Activated T-helper 2 cell treated with anti-CD3 and anti-CD28 coated beads, Interferon-gamma antibody, Interleukin-2, Interleukin-4, amounts not matched to agents 10 μg/mL and 5 μg/mL and 100 μg/mL, durations not matched to agents 14 hours and 24 hours and 36 hours (primary cell): ENCODE measurements at places on chromosomes 7 and 10.

- no peak for DNase-seq
These were observed 10.9 kb upstream of the MGAM2 start for GRCh38 chr7:142100634-142101033.

DNA sequence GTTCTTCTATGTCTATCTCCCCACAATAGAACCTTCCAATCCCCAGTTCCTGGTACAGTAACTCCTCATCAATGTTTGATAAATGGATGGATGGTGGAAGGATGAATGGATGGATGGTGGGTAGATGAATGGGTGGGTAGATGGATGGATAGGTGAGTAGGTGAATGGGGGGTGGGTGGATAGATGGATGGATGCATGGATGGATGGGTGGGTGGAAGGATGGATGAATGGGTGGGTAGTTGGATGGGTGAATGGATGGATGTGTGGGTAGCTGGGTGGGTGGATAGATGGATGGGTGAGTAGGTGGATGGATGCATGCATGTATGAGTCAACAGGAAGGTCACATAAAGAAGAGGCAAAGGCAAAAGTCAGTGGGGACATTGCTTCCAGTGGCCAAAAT, 116.8 kb downstream of the GRID1 start:
- DNase-seq: no peak

- DNase-seq: no peak
These were observed 222.4 kb downstream of the RPS24 start for GRCh38 chr10:78255796-78256638.

DNA sequence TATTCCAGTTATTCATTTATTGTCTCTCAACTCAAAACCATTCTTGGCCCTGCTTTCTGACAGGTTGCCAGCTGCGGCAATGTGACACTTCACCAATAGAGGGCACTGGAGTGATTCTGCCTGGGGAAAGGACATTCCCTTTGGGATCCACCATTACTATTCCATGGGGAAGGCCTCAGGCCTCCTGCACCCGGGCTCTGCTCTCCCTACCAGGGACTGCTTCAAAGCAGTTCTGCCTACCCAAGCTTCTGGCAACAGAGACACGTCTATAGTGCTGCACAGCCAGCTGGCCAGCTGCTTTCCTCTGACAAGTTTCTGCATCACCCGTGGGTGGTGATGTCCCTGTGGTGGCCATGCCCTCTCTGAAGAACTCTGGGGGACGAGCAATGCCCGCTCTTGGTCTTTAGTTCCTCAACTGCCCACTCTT, 163.8 kb downstream of the ELMO1 start:
- DNase-seq: no peak

- DNase-seq: no peak
These were observed 45.8 kb downstream of the GLCCI1 start for GRCh38 chr7:8014399-8014798.
